ENCODE measurements at places on chromosomes 4 and X. TPM values are rescaled to one million over a fixed set of nuclear protein-coding genes. Genes with fewer than 3 reads are reported as not detected.

Gene F8
- polyA plus RNA-seq = 13.9 TPM

Gene PLS3
- polyA plus RNA-seq = 302 TPM

Gene CDKL2
- 11.2 TPM for polyA plus RNA-seq

DNA sequence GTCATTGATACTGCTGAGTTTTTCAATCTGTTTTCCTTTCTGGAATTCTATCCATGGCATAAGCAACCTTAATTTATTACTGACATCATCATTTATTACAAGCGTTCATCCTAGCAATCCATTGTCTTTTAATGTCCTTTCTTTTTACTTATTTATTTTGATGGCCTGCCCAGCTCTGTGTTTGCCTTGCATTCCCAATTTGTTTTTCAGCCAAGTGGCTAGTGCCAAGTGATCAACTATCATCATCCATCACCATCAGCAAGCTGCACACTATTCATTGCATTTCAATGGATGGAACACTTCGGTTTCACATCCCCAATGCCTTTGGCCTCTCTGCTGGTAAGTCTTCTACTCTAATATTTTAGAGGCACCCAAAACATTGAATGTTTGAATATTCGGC, 831.7 kb upstream of the EPHA5 start:
- DNase-seq = no peak

Gene SMR3B
- polyA plus RNA-seq = not detected

DNA sequence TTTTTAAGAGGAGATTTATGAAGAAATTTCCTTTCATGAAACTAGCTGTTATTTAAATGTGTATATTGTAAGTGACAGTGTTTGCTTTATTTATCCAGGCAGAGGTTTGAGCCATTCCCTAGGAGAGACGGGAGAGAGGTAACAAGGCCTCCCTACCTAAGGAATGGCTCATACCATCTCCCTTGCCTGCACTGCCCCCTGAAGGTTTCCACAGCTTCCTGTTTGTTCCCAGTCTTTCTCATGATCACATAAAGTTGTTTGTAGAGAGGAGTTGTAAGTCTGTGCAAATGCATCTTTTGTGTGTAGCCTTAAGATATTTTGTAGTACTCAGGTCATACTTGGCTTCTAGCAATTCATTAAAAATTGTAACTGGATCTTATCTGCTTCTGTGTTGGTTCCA, 1504.5 kb upstream of the PCDH10 start:
- DNase-seq = no peak

Gene TNMD
- 3.7 TPM for polyA plus RNA-seq

Gene CABS1
- 0.10 TPM for polyA plus RNA-seq

DNA sequence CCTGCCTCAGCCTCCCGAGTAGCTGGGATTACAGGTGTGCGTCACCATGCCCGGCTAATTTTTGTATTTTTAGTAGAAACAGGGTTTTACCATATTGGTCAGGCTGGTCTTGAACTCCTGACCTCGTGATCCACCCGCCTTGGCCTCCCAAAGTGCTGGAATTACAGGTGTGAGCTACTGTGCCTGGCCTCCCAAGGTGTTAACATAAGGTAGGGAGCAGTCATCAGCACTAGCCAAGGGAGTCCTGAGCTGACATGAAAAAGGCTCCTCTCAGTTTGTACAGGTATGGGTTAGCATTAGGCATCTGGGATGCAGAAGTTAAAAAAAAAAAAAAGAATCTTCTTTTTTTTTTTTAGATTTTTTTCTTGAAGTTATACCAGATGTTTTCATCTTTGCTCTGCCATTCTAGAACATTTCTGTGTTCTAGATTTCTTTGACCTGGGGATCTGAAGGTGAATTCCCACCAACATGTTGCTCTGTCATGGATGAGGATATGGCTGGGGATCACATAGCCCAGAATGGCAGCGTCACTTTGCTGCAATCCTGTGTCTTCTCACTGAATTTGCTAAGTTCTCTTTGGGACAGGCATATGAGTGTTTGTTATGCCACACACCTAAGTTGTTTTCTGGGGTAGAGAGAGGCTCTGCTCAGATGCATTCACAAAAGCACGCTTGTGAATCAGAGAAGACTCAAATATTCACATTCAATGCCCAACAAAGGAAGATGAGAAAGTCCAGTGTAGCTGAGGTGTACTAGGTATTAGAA, 24.4 kb upstream of the PLA2G12A start:
- no peak for DNase-seq

- DNase-seq = no peak
Observed at GRCh38 chrX:13764765-13765164, 30.2 kb downstream of the OFD1 start.

Gene PLP1
- polyA plus RNA-seq = 6.8 TPM

- DNase-seq = no peak
Observed at GRCh38 chr4:98327694-98328093, 66.5 kb downstream of the RAP1GDS1 start.

DNA sequence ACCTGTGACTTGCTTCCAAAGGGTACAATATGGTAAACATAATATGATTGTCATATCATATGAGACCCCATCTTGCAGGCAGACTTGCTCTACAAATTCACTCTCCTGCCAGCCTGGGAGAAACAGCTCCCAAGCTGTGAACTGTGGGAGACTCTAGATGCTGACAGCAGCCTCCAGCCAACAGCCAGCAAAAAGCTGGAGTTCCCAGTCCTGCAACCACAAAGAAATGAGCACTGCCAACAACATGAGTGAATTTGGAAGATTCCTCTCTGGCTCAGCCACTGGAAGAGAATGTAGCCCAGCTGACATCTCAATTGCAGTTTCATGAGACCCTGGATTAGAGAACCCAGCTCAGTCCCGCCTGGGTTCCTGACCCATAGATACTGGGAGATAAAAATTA, 145.4 kb downstream of the QDPR start:
- DNase-seq = no peak

GRCh38 chr4:182729516-182729915, 187.7 kb downstream of the DCTD start:
- no peak for DNase-seq

Gene FABP2
- polyA plus RNA-seq = 1.1 TPM

Gene TCEAL7
- polyA plus RNA-seq = 48.3 TPM

Gene MTCP1
- polyA plus RNA-seq = 19.9 TPM

Gene HTR2C
- 0.72 TPM for polyA plus RNA-seq

Measured in right renal pelvis (tissue), 4 donors.